ENCODE measurements at places on chromosomes 6 and 20.

GRCh38 chr6:51322505-51322904 is 503.8 kb downstream of the TFAP2B start:
- H3K4me3 ChIP-seq = no peak overlapping the region
- H3K27ac ChIP-seq = no peak overlapping the region
- no peaks in the 10 kb centered on the region for H3K36me3 ChIP-seq
- DNase-seq = no peak

GRCh38 chr20:34369265-34369664 is 6.2 kb downstream of the ITCH start:
- peaks cover 51% of the 10 kb centered on the region for H3K36me3 ChIP-seq
- H3K4me1 ChIP-seq = peaks cover 39% of the 10 kb centered on the region
- H3K27ac ChIP-seq = peak overlapping the region; percentile 49
- DNase-seq = no peak

- no peak for DNase-seq
- no peak overlapping the region for H3K27ac ChIP-seq
- no peaks in the 10 kb centered on the region for H3K36me3 ChIP-seq
- no peaks in the 10 kb centered on the region for H3K27me3 ChIP-seq
- H3K4me3 ChIP-seq = no peak overlapping the region
- no peaks in the 10 kb centered on the region for H3K4me1 ChIP-seq
Measured at GRCh38 chr20:7159903-7160302, 392.4 kb downstream of the BMP2 start.

DNA sequence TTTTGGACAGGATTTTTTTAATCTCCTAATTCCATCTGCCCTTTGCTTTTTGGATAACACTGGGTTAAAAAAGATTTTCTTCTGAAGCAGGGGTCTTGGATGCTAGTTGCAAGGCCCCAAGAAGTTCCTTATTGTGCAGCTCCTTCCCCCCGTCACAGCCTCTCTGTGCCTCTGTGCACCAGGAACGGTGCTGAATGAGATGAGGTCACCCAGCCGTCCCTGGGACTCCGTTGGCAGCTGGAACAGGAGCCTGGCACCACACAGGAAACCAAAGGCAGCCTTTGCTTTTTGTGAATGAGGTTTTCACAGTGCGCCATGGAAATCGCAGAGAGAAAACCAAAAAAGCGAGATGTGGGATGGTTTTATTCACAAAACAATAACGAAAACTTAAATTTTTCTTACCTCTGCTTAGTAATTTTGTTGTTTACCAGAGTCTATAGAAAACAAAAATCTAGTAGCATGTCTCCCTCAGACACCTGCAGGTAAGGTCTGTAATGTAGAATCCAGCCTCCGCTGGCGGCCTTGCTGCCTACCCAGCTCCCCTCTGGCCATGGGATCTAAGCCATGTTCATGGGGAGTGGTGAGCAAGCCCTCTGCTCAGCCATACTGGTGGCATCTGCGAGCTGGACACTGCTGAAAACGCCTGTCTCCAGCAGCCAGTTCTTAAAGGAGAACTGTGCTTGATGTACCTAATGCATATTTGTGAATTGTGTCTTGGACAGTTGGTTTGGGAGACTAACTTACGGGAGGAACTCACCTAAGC is 40.4 kb upstream of the SYNJ2 start:
- H3K36me3 ChIP-seq = peaks cover 12% of the 10 kb centered on the region
- H3K4me1 ChIP-seq = peaks cover 5% of the 10 kb centered on the region
- no peak for DNase-seq
- no peak overlapping the region for H3K4me3 ChIP-seq
- H3K27ac ChIP-seq = no peak overlapping the region
- H3K27me3 ChIP-seq = peaks cover 2% of the 10 kb centered on the region

- no peak overlapping the region for H3K4me3 ChIP-seq
- H3K27me3 ChIP-seq = no peaks in the 10 kb centered on the region
- DNase-seq = no peak
- H3K4me1 ChIP-seq = peaks cover 29% of the 10 kb centered on the region
- peaks cover 49% of the 10 kb centered on the region for H3K36me3 ChIP-seq
Measured at GRCh38 chr20:37298190-37298939, 8.9 kb downstream of the MANBAL start.

GRCh38 chr20:61694682-61695081 is 371.0 kb downstream of the TAF4 start:
- no peaks in the 10 kb centered on the region for H3K36me3 ChIP-seq
- no peaks in the 10 kb centered on the region for H3K4me1 ChIP-seq
- no peak overlapping the region for H3K4me3 ChIP-seq
- no peak overlapping the region for H3K27ac ChIP-seq
- DNase-seq = no peak

- H3K4me3 ChIP-seq = no peak overlapping the region
- H3K4me1 ChIP-seq = no peaks in the 10 kb centered on the region
- H3K27ac ChIP-seq = no peak overlapping the region
- DNase-seq = no peak
Measured at GRCh38 chr20:60115451-60115850, 157.2 kb downstream of the CDH26 start.

All from T-helper 2 cell treated with Interferon-gamma antibody and Interleukin-4, amounts not matched to agents 5 μg/mL and 100 μg/mL, for 36 hours (primary cell).